Progenitor cell of endocrine pancreas (in vitro differentiated cells): ENCODE measurements at places on chromosomes 7 and 10.

DNA sequence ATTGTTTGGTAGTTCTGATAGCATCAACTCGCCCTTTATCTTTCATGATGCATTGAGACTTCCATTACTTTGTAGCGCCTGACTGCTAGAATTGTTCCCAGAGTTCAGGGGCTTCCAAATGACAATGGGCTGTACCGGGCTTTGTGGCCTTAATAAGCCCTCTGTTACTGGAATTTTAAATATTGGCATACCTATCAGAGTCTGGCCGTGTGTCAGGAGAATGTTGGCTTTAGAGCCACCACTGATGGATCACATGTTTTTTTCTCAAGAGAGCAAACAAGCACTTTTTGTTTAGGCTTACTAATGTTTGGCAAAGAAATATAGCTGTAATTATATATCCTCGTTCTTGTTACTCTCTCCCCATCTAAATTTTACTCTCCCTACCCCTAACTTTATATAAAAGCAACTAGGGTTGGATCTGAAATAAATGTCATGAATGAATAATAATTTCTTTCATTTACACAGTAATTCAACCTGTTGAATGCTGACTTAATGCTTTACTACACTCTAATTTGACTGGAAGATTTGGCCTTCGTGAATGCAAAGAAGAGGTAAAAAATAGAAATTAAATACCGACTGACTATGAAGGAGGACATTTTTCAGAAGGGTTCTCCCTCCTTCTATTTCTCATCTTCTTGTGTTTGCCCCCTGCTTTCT is 396.7 kb downstream of the AUTS2 start:
- peak overlapping the region; percentile 73 for H3K27ac ChIP-seq
- no peak overlapping the region for H3K4me3 ChIP-seq
- DNase-seq, result no peak

DNA sequence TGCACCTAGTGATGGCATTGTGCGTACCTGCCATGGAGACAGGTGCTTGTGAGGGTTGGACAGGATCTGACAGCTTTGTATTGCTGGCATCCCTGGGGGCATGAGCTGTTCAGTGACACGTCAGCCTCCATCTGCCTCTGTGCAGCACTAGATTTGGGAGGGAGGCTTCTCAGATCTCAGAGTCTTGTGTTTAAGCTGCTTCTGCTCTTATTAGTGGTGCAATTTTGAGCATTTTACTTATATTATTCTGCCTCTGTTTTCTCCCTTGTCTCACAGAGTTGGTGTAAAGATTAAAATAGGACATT is 5.1 kb downstream of the ARHGAP22 start:
- no peak for DNase-seq
- H3K27ac ChIP-seq, result no peak overlapping the region
- peaks cover 38% of the 10 kb centered on the region for H3K4me1 ChIP-seq
- no peaks in the 10 kb centered on the region for H3K36me3 ChIP-seq

GRCh38 chr7:120987280-120987679 is 1.2 kb upstream of the CPED1 start:
- H3K4me1 ChIP-seq, result peaks cover 11% of the 10 kb centered on the region
- H3K27ac ChIP-seq, result no peak overlapping the region
- H3K36me3 ChIP-seq, result no peaks in the 10 kb centered on the region
- no peak overlapping the region for H3K4me3 ChIP-seq
- H3K27me3 ChIP-seq, result peaks cover 26% of the 10 kb centered on the region

DNA sequence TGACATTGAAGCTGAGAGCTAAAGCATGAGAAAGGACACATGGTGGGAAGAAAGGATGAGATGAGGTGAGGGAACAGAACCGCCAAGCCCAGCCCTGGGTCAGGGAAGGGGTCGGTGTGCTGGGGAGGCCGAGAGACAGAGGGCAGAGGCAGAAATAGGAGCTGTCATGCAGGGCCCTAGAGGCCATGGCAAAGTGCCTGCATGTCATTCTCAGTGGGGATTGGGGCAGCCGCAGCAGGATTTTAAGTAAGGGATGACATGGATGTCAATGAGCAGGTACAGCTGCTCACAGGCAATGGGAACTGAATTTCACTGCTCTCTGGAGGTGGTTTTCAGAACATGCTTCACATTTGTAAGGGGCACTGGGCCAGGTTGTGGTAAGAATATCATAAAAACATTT is 227.4 kb downstream of the RAB11FIP2 start:
- peaks cover 14% of the 10 kb centered on the region for H3K4me1 ChIP-seq
- H3K27me3 ChIP-seq, result peaks cover 32% of the 10 kb centered on the region
- no peak overlapping the region for H3K4me3 ChIP-seq
- no peaks in the 10 kb centered on the region for H3K36me3 ChIP-seq
- no peak for DNase-seq

DNA sequence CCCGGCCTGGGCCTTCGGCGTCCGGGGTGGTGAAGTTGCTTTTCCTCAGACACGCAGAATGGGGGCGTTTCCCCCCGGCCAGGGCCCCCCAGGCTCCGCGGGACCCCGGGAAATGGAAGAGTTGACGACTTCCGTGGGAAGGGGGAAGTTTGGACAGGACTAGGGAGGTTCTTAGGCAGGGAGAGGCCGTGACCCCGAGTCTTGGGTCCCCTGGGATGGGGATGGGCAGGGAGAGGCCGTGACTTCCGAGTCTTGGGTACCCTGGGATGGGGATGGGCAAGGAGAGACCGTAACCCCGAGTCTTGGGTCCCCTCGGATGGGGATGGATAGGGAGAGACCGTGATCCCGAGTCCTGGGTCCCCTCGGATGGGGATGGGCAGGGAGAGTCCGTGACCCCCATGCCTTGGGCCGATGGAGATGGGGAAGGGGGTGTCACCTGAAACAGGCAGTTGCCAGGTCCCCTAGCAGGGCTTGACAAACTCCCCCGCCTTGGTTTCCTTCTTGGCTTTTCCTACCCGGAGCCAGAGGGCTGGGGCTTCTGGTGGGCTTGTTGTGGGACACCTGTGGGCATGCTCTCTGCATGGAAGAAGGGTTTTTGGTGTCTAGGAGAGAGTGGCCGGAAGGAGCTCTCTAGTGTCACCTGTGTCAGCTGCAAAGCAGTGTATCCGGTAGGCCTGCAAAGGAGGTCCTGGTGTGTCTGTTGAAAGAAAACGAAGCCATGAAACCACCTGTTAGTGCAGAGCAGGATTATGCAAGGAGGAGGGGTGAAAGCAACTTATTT is 1.1 kb downstream of the TRRAP start:
- peak overlapping the region; percentile 87 for H3K4me3 ChIP-seq
- H3K27ac ChIP-seq, result peak overlapping the region; percentile 92
- peaks cover 8% of the 10 kb centered on the region for H3K36me3 ChIP-seq
- peaks cover 9% of the 10 kb centered on the region for H3K4me1 ChIP-seq
